ENCODE measurements at places on chromosomes 1 and 21.
A peak's percentile ranks its signal among the peaks of the same experiment; 100 is the strongest.

DNA sequence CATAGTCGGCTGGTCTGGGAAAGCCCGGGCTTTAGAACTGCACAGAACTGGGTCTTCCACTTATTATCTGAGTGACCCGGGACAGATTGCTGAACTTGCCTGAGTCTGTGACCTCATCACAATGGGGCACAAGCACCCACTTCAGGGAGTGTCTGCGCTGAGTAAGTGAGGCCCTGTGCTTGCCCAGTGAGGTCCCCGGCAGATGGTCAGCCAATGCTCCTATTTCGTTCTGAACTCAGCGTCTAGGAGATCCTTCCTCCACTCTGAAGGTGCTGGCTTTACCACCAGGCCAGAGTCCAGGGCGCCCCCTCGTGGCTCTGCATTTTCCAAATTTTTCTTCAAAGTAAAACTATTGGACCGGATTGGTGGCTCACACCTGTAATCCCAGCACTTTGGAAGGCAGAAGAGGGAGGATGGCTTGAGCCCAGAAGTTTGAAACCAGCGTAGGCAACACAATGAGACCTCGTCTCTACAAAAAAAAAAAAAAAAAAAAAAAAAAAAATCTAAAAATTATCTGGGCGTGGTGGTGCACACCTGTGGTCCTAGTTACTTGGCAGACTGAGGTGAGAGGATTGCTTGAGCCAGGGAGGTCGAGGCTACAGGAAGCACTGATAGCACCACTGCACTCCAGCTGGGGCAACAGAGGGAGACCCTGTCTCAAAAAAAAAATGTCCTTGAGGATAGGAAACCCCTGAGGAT, 61.7 kb downstream of the FCRL5 start:
- peak; percentile 72 for DNase-seq

- no peak for DNase-seq
Measured at GRCh38 chr1:203807196-203807595, 11.8 kb downstream of the ZBED6 start.

GRCh38 chr1:26787381-26787705, 407 bp upstream of the PIGV start:
- peak; percentile 64 for DNase-seq

DNA sequence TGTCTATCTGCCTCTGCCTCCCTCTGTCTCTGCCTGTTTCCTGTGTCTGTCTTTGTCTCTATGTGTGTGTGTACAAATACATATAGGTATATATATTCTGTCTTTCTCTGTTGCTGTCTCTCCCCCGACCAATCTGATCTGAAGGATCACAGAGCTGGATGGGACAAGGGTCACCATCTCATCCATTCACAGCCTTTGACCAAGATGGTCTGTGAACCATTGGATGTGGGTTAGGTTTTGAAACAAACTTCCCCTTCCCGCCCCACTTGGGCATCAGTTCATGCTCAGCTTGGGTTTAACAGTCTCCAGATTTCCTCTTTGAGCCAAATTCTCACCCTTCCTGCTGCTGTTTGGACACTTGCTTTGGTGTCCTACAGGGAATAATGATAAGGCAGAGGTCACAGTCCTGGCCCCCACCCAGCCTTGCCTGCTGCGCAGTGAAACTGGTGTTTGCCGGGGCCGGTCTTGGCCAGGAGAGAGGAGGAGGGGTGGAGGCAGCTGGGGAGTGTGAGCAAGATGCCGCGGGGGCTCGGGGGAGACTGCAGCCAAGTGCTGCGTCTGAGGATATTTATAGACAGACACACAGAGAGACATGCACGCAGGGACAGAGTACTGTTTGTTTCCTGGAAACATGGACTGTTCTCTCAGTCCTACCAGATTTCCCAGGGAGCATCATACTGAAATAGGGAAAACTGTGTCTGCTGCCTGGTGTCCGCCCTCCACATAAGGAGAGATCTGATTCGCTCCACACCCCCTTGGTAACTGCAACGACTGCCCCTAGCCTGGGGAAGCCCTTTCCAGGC, 27.0 kb upstream of the BTG2 start:
- DNase-seq = peak; percentile 35
